ENCODE measurements at places on chromosomes 11 and 22.

GRCh38 chr22:40420341-40421081 is 50.1 kb downstream of the SGSM3 start:
- no peak for DNase-seq

- DNase-seq = no peak
These were observed 548 bp downstream of the FDXACB1 start for GRCh38 chr11:111878385-111878848.

DNA sequence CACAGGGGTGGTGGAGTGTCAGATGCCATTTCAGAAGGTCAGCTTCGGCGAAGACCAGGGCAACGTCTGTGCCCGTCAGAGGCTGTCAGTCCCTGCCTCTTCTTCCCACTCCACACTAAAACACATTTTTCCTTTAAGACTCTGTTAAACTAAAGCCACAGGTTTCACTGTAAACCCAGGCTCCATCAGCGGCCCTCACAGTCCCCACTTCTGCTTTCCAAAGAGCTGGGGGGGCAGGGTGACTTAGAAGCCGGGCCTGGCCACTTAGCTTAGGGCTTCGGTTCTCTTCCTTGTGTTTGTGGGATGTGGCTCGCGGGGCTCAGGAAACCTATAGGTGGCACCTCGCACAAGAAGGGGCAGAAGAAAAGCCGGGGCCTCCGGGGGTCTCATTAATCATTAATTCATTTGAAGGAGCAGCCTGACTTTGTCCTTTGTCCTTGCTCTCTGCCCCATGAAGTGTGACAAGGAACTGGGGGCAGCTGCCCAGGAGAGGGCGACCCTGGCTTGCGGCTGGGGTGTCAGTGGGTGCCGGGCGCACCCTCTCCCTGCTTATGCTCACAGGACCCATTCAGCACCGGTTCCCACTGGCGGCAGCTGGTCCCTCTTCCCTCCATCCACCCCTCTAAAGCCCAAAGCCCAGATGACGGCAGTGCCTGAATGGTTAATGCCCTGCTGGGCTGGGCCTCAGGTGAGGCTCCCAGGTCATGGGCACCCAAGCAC is 4.1 kb downstream of the SLC25A45 start:
- no peak for DNase-seq

DNA sequence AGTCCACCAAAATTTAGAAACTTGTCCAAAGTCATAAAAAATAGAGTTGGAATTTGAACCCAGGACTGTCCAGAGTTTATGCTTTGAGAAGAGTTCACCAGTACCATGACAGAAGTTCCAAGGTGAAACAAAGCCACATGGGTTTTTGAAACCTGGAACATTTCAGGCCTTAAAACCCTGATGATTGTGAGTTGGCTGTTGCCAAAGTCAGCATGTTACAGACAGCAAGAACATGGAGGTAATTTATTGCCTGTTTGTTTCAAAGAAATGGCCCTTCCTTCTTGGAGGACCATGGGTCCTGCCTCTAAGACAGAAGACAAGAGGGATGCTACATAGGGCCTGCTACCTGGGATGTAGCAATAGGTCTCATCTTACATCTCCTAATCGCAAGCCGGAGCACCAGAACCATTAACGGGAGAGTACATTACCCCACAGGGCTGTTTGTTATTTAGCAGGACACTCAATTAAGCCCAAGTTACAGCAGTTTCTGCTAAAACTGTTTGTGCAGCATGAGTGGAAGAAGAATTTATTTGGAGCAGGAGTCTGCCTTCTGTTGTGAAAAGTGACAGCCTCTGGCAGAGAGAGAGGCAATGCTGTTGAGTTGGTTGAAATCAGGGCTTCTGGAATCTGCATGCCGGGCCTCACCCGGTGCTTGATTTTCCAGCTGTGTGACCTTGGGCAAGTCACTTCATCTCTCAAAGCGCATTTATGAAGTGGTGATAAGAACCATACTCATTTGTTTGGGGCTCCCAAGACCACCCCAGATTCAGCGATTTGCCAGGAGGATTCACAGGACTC is 136.2 kb downstream of the LDLRAD3 start:
- no peak for DNase-seq

- peak; percentile 98 for DNase-seq
These were observed 28.2 kb upstream of the MGAT3 start for GRCh38 chr22:39428597-39429071.

DNA sequence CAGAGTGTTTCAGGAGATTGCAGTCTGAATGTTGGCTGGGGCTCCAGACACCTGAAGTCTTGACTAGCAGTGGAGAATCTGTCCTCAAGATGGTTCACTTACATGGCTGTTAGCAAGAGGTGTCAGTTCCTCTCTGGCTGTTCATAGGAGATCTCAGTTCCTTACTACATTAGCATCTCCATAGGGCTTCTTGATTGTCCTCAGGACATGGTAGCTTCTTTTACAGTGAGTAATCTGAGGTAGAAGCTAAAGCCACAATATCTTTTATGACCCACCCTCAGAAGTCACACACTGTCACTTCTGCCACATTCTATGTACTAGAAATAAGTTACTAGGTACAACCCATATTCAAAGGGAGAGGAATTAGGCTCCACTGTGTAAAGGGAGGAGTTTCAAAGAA is 10.5 kb upstream of the PATL1 start:
- DNase-seq = no peak

Data from A673 (cell line).